ENCODE measurements at places on chromosomes 3 and 15.

GRCh38 chr3:24470277-24470676, 24.4 kb downstream of the THRB start:
- no peak for DNase-seq

GRCh38 chr3:14549256-14549919, 9.2 kb upstream of the GRIP2 start:
- DNase-seq: no peak

DNA sequence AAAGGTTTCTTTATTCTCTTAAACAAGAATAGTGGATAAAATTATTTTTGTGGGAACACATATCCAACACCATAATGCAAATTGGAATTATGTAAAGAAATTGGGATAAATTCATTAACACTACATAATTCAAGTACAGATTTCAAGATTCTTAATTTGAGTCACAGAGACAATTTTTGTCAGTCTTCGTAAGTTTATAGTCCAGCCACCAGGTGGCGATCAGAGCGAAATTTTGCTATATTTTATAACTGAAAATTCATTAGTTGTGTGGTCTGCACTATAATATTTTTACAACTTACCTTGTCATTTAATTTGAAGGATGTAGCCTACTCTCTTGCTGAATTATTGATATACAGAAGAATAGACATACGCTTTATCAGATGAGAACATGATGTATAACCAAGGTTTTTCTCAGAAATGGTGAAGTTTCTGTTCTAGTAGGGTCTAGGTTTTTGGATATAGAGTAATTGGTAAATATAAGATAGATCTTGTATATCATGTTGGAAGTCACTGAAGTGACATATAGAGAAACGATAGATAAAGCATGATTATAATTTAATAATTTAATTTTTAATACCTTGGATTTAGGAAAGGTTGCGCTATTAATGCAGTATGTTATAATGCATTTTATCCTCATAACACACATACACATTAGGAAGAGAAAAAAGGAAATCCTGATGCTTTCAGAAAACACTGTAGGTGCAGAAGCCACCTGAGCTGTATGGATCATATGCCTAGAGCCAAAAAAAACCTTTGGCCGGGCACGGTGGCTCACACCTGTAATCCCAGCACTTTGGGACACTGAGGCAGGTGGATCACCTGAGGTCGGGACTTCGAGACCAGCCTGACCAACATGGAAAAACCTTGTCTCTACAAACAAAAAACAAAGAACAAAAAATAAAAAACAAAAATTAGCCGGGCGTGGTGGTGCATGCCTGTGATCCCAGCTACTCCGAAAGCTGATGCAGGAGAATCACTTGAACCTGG, 31.7 kb downstream of the PLSCR4 start:
- DNase-seq: peak; percentile 45

DNA sequence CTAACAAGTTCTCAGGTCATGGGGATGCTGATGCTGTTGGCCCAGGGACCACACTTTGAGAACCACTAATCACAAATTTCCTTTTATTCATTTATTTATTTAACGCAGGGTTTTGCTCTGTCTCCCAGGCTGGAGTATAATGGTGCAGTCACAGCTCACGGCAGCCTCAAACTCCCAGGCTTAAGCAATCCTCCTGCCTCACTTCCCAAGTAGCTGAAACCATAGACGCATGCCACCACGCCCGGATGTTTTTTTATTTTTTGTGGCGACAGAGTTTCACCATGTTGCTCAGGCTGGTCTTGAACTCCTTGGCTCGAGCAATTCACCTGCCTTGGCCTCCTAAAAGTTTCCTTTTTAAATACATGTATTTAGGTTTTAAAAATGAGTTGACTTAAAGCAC, 20.7 kb upstream of the ISLR2 start:
- DNase-seq: no peak

- DNase-seq: no peak
Measured at GRCh38 chr3:61804782-61805181, 243.4 kb downstream of the PTPRG start.

DNA sequence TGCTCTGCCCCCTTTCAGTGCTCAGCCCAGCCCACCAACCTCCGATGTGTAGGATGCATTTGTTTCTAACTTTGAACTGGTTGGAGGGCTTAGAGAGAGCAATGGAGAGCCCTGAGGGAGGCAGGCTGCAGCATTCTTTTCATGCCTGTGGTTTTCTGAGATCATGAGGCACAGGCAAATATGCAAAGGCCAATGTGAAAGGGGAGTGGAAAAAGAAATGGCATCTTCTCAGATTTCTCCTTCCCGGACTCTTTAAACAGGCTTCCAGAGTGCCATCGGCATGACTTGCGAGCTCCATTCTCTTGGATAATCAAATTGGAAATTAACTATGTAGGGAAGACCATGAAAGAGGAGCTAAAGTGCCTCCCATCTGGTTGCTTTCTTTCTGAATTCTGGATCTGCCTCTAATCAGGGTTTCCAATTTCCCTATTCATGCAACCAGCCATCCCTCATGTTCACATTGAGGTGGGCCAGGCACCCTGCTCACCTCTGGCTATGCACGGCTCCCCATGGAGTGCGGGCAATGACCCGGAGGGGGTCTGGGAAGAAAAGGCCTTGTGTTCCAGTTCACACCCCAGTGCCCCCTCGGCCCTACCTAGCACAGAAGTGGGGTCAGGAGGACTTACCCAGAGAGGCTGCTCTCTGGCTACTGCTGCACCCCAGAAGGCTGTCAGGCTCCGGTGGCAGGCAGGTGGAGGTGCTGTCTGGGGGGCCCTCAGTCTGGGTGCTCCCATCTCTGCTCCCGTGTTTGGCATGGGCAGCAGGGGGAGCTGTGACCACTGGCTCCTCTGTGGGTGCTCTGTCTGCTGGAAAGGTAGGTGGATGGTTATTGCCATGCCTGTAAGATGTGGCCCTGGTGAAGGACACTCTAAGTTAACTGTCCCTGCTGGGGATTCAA, 16.1 kb downstream of the AMOTL2 start:
- peak; percentile 12 for DNase-seq

DNA sequence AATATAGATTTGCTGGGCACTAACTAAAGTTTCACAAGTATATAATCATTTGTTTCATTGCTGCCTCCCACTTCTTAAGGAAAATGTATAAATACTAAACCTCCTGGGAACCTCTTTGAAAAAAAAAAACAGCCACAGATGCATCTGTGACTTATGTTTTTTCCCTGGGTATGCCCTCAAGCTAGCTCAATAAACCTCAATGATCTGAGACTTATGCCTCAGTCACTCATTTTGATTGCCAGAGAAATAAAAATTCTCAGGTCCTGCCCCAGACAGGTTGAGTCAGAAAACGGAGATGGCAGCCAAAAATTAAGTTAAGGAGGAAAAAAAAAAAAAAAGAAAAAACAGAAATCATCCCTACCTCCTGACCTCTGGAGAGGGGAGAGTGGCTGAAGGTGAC, 22.1 kb downstream of the ILDR1 start:
- DNase-seq: no peak

GRCh38 chr15:90422936-90423335, 34.9 kb downstream of the IQGAP1 start:
- no peak for DNase-seq

GRCh38 chr3:5757213-5757804, 569.8 kb downstream of the EDEM1 start:
- DNase-seq: no peak

- DNase-seq: no peak
Measured at GRCh38 chr3:4974154-4974553, 5.1 kb upstream of the BHLHE40 start.

- DNase-seq: no peak
Measured at GRCh38 chr3:147807776-147808175, 398.6 kb downstream of the ZIC1 start.

- no peak for DNase-seq
Measured at GRCh38 chr3:31051226-31051625, 156.8 kb upstream of the GADL1 start.

GRCh38 chr3:166986000-166986399, 394.1 kb downstream of the ZBBX start:
- no peak for DNase-seq

DNA sequence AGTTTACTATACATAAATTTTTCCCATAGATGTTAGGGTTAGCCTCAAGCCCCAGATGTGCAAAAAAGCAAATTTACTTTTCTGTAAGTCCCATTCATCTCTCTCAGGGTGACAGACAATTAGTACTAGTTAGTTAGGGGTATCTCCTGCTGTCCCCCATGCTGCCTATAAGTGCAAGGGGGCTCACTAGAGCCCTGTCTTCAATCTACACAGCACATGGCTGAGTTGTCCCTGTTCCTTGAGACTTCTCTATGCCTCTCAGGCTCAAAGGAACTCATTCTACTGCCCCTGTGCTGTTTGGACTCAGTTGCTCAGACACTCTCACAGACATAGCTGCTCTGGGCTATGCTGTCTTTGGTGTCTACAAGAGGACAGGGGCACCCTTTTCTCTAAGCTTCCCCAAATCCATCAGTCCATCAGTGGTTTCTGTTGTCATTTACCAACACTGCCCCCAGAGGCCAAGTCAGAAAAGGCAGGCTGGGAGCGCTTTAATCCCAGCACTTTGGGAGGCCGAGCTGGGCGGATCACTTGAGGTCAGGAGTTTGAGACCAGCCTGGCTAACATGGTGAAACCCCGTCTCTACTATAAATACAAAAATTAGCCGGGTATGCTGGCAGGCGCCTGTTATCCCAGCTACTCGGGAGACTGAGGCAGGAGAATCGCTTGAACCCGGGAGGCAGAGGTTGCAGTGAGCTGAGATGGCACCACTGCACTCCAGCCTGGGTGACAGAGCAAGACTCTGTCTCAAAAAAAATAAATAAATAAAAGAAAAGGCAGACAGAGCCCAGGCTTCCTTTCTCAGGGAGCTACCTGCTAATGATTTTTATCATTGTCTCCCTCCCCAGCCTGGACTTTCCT, 31.4 kb upstream of the PRTG start:
- peak; percentile 54 for DNase-seq

GRCh38 chr3:9399746-9400145, 2.3 kb downstream of the SETD5 start:
- DNase-seq: no peak

GRCh38 chr15:87638554-87639083, 617.9 kb downstream of the NTRK3 start:
- no peak for DNase-seq

DNA sequence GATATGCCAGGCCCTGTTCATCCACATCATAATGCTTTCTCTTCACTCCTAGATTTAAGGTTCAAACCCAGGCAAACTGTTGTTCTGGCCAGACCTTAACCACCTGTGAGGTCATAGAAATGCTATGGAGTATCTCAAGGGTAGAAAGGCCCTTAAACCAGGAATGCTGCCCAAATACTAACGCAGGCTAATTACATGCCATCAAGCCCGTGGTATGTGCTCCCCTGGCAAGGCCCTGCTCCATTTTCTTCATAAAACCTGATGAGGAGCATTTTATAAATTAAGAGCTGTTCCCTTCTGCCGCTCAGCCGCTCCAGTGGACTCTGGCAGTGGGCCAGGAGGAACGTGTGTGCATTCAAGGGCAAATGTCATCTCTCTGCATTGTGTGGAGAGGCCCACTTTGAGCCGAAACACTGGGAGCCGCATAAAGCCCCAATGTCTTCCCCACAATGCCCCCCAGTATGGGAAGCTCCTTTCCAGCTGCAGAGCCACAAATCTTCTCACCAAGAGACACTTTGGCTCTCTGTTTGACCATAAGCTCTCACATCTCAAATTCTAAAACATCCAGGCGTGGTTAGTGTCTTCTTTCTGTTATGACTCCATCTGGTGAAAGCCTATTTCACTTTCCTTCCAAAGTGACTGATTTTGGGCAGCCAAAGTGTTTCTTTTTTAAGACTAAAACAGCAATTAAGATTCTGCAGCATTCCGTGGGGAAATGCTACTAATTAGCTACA, 210.8 kb upstream of the NR2E3 start:
- DNase-seq: no peak

- DNase-seq: no peak
Measured at GRCh38 chr3:22659651-22660475, 543.3 kb upstream of the UBE2E2 start.

DNA sequence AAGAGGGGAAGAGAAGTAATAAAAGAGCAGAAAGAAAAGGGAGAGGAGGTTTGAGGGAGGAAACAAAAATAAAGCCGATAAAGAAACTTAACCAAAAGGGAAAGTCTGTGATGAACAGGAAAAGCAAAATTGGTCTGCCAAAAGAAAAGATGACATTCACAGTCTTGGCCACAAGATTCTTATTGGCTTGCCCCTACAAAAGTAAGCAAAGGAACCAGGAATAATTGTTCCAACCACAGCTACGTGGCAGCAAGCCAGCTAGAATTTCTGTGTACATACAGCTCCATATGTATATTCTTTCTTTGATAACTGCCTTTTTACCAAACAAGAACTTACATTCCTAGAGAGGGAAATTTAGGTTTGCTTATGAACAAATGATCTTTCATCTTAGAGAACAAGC, 79.6 kb downstream of the MLH1 start:
- peak; percentile 32 for DNase-seq

GRCh38 chr3:55690726-55691125, 203.6 kb upstream of the WNT5A start:
- no peak for DNase-seq

DNA sequence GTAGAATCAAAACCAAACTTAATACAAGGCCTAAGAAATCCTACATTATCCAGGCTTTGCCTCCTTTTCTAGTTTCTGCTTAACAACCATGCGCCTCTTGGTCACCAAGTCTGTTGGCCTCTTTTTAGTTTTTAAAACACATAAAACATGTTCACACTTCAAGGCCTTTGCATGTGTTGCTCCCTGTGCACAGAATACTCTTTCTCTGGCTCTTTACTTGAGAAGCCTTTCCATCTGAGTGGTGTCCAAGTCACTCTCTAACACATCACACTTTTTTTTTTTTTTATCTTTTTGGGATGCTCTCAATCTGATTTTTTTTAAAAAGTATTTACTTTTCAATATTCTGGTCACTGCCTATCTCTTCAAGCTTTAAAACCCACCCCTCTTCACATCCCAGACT, 14.9 kb downstream of the GAP43 start:
- no peak for DNase-seq

DNA sequence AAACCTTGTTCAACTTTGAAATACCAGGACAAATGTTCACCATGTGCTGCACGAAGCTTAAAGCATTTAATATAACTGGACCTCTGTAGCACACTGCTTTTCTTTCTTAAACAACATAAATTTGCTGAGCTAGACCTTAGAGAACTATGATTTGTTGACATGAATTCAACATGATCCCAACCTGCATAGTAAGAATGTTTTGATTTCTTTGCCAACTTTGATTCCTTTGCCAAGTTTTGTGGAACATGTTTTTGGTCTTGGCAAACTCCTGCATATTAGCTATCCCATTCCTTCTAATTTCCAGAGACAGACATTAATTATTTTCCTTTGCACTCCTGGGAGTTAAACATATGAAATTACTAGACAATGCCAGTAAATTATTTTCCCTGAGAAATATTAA, 197.2 kb upstream of the RBMS3 start:
- no peak for DNase-seq

DNA sequence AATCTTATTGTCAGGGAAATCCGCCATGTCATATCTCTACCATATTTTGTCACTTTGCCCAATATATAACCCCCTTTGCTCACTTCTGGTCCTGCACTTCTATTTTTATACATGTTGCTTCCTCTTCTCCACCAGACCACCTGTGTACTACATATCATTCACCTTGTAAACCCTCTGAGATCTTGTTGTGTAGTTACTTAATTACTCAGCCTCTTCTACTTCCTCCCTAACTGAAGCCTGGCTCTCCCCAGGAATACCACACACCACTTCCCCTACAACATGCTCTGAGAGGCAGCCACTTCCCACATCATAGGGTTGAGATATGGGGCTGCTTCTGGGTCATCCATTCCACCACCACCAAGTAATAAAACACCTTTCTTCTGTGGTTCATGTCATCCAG, 10.0 kb downstream of the HEXA start:
- no peak for DNase-seq

Measured in activated CD4-positive, alpha-beta T cell treated with anti-CD3 and anti-CD28 coated beads, Interleukin-2, amount 50 U/mL, for 48 hours (primary cell).